Activated CD4-positive, alpha-beta memory T cell treated with anti-CD3 and anti-CD28 coated beads for 36 hours (primary cell): ENCODE measurements at places on chromosomes 3 and 15. TPM values are rescaled to one million over a fixed set of nuclear protein-coding genes. Genes with fewer than 3 reads are reported as not detected.

The ATP13A4 gene
- total RNA-seq: 3.2 TPM

The NME9 gene
- total RNA-seq: 0.90 TPM

The RBP2 gene
- total RNA-seq: not detected

The SLC28A2 gene
- total RNA-seq: not detected

The NEK11 gene
- 1.2 TPM for total RNA-seq

The PLSCR5 gene
- not detected for total RNA-seq

The SLC7A14 gene
- not detected for total RNA-seq

The PCSK6 gene
- total RNA-seq: 0.24 TPM

The GOLGA8G gene
- total RNA-seq: not detected

The MAPKAPK3 gene
- 187 TPM for total RNA-seq

The PPCDC gene
- 16.3 TPM for total RNA-seq

The FAM162A gene
- 99.1 TPM for total RNA-seq

The HES1 gene
- total RNA-seq: 0.56 TPM

The REC114 gene
- total RNA-seq: not detected

The ALDH1A3 gene
- total RNA-seq: not detected

The FANCD2OS gene
- not detected for total RNA-seq

The CLEC3B gene
- total RNA-seq: not detected

The SNX22 gene
- total RNA-seq: 0.38 TPM

The SAMD7 gene
- total RNA-seq: not detected

The SPINT1 gene
- 11.3 TPM for total RNA-seq

The ADGRG7 gene
- not detected for total RNA-seq

The C15orf62 gene
- 0.43 TPM for total RNA-seq

The ALDH1L1 gene
- not detected for total RNA-seq
